Kidney (tissue), 22 donors: ENCODE measurements at places on chromosomes 2 and 18. TPM values are rescaled to one million over a fixed set of nuclear protein-coding genes. Genes with fewer than 3 reads are reported as not detected.

MYL1 gene
- not detected for polyA plus RNA-seq

RGPD5 gene
- polyA plus RNA-seq = 0.60 TPM

COL4A3 gene
- polyA plus RNA-seq = 20.8 TPM

RNF152 gene
- 37.6 TPM for polyA plus RNA-seq

PARD6G gene
- 10.7 TPM for polyA plus RNA-seq

SLC4A5 gene
- 1.1 TPM for polyA plus RNA-seq

DCDC2C gene
- not detected for polyA plus RNA-seq

CDKL4 gene
- polyA plus RNA-seq = not detected

CCDC150 gene
- 7.3 TPM for polyA plus RNA-seq

ANAPC1 gene
- 5.8 TPM for polyA plus RNA-seq

PLB1 gene
- polyA plus RNA-seq = 0.95 TPM

CRYGC gene
- polyA plus RNA-seq = not detected

SELENOI gene
- polyA plus RNA-seq = 5.3 TPM

SLC40A1 gene
- 45.8 TPM for polyA plus RNA-seq

NPHP1 gene
- 18.3 TPM for polyA plus RNA-seq

DNA sequence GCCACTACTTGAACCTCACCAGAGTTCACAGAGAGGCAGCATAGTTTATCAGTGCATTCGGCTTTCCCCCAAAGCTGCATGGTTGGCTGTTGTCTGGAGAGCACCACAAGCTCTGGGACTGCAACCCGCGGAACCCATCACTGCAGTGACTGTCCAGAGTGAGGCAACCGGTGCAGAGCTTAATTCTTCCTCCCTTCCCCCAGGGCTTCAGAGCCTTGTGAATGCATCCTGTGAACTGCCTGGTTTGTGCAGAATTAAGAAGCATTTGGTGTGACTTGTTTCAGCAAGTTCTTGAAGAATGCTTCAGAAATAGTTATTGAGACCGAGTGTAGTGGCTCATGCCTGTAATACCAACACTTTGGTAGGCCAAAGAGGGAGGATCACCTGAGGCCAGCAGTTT, 99.2 kb upstream of the FOSL2 start:
- no peak for DNase-seq

GRCh38 chr2:57510704-57511103, 535.9 kb upstream of the VRK2 start:
- DNase-seq = no peak

DNA sequence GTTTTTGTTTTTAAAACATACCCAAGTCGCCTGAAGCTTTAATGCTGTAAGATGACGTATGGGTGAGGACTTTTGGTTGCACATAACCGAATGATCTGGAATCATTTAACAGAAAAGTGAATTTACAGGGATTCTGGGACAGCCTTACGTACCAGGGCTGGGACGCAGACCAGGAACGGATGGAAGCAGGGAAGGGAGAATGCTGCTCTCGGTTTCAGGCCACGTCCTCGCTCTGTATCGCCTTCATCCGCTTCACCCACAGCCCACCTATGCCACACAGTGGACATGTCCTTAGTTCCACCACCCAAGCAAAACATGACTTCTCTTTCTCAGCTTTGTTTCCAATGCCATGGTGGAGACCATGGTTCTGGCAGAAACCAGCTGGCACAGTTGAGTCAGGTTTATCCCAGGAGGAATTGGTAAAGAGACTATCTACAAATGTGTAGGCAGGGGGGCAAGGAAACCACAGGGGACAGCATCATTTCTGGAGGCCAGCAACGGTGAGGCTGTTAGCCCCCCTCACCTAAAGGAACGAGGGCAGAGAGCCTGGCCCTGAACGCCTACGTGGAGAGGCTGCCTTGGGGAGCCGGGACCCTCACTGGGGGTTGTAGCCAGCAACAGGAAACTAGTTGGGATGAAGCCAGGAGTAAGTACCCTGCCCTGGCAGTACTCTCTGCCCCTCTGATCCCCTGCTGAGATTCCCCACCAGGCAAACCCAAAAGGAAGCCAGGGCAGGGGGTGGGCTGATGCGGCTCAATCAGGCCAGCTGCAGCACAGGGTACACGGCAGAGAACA, 132.5 kb downstream of the NDUFA10 start:
- DNase-seq = no peak

DNA sequence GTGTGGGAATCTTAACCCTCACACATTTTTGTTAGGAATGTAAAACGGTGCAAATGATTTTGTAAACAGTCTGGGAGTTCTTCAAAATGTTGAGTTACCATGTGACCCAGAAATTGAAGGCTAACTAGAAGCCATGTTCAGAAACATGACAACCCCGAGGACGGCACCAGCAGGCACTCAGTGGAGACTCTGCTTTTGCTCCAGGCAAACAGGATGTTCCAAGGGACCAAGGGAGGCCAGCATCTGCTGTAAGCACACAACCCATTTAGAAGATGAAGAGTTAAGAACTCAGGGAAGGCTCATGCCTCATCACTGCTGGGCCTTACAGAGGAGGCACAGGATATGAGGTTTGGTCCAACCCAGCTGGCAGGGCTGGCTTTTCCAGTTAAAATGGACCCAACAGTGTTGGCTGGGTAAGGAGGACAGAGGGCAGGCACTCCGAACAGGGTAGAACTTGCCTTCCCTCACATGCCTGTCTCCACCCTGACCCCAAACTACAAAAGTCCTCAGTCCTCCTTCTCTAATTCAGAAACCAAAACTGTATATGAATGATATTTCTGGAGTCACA, 23.6 kb downstream of the PARD6G start:
- no peak for DNase-seq

- DNase-seq = peak; percentile 3
These were observed 359.5 kb upstream of the FAM98A start for GRCh38 chr2:33958591-33958990.

- no peak for DNase-seq
These were observed 263.3 kb downstream of the TFCP2L1 start for GRCh38 chr2:121021685-121022084.

- DNase-seq = no peak
These were observed 4.1 kb downstream of the FIGN start for GRCh38 chr2:163731735-163732134.

GRCh38 chr2:225282858-225283710, 116.4 kb upstream of the NYAP2 start:
- no peak for DNase-seq

GRCh38 chr2:106288873-106289272, 94.8 kb upstream of the UXS1 start:
- no peak for DNase-seq

- DNase-seq = no peak
These were observed 63.9 kb downstream of the KLHL29 start for GRCh38 chr2:23448906-23449305.

GRCh38 chr2:96625571-96626552, 12.2 kb downstream of the KANSL3 start:
- DNase-seq = no peak

DNA sequence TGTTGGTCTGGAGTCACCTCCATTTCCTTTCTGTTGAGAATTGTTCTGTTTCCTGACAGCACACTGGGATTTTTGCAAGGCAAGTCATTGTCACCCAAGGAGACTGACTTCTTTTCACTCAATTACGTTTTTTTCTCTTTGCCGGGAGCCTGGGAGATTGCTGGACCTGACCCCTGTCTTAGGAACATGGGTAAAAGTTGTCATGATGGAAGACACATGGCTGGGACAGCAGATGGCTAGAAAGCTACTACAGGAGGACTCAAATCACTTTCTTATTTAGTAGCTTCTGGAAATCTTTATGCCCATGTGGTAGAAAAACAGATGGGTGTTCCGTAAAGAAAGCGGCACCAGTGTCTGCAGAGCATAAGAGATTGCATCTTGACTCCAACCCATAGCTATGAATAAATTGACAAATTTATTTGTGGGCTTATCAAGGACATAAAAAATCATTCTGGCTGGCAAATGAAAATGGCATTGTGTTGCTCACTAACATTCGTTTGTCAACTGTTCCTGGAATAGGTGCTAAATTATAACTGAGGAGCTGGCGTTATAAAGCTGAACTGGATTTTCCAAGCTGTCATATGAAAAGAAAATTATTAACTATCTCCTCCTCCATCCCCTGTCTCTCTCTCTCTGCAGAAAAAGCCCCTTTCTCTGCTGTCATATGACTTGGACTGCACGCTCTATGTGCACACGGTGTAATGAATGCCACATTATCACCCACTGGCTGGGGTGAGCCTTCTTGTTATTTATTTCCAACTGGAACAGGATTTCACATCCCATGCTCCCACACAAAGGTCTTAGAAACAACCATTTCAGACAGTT, 159.8 kb downstream of the SH3RF3 start:
- DNase-seq = peak; percentile 6

GRCh38 chr2:44836174-44836573, 105.3 kb upstream of the SIX3 start:
- no peak for DNase-seq

GRCh38 chr2:41695198-41696113, 352.4 kb upstream of the PKDCC start:
- DNase-seq = no peak

- no peak for DNase-seq
These were observed 430.4 kb downstream of the DLGAP1 start for GRCh38 chr18:4024702-4025101.

- peak; percentile 81 for DNase-seq
These were observed 777 bp downstream of the MOCOS start for GRCh38 chr18:36187826-36188721.

- DNase-seq = no peak
These were observed 653 bp upstream of the ANKAR start for GRCh38 chr2:189673661-189674373.

DNA sequence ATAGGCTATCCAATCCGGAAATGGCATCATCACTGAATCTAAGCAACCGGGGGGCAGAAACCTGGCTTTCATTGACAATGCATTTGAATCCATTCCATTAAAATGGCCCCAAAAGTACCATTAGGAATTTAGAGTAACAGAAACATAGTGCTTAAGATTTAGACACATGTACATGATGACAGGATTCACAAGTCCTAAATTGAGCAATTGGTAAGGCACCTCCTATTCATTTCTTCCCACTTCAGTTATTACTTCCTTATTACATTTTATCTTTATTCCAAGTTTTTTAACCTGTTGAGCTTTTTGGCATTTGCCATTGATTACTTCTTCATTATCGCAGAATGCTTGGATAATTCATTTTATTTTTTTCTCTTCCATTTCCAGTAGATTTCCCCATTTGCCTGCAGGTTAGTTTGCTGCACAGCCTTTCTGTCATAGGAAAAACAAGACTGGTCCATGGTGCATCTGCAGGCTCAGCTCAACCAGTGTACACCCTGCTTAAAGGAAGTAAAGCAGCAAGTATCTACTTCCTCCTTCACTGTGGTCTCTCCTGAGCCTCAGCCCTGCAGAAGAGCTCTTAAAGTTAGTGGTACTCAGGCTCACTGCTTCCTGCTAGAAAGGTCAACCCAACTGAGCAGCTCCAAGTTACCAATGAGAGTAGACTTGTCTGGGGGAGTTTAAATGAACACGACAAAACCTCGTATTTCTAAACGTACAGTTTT, 89.2 kb downstream of the DOCK10 start:
- DNase-seq = no peak

DNA sequence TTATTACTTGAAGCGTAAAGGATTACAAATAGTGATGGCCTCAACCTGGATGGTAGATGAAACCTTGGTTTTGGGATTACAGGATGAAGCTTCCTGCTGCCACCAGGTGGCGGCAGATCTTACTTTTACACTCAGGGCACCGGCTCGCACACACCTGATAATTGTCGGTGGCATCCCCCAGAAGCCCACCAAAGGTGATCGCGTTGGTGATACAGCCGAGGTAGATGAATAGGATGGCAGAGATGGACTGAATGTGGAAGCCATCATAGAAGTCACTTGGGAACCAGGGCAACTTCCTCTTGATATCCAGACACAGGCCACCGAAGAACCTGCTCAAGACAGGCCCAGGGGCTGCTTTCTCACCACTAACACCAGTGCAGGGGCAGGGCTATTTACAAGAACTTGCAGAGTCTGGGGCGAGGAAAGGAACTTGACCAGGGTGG, 51.8 kb downstream of the MTHFD2 start:
- DNase-seq = peak; percentile 56

DNA sequence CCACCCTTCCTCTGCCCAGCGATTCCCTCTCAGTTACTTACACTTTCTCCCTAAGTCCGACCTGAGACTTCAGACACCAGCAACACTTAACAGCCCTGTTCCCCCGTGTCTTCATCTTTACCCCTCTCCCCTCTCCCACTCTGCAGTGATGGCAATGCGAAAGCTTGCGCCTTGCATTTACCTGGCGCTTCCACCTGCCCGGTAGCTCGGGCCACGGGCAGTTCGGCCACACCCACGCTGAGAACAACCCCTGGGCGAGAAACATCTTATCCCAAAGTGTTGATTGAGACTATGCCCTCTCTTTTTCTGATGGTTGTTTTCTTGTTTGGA, 558 bp downstream of the DNAJC10 start:
- DNase-seq = no peak

- peak; percentile 63 for DNase-seq
These were observed 40.2 kb downstream of the SNED1 start for GRCh38 chr2:241038374-241039180.

- no peak for DNase-seq
These were observed 17.3 kb downstream of the MTA3 start for GRCh38 chr2:42585779-42586178.

DNA sequence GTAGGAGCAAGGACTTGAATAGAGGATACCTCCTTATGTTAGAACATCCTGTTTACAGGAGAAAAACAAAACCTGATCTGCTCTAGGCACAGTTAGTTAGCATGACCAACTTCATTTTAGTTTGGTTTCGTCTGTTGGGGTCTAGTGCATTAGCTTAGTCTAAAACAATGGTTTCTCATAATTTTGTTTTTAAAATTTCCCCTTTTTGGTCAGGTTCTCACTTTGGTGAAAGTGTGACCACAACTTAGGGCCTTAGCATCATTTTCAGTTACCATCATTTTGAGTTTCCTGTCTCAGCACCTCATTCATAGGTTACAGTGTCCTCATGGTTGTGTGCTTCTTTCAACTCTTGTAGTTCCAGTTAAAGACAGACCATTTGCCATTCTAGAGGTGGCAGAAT, 1277.0 kb upstream of the SLC39A10 start:
- no peak for DNase-seq

- no peak for DNase-seq
These were observed 352.8 kb downstream of the RNF144A start for GRCh38 chr2:7270011-7270431.
